ENCODE measurements at places on chromosomes 7 and 10.

DNA sequence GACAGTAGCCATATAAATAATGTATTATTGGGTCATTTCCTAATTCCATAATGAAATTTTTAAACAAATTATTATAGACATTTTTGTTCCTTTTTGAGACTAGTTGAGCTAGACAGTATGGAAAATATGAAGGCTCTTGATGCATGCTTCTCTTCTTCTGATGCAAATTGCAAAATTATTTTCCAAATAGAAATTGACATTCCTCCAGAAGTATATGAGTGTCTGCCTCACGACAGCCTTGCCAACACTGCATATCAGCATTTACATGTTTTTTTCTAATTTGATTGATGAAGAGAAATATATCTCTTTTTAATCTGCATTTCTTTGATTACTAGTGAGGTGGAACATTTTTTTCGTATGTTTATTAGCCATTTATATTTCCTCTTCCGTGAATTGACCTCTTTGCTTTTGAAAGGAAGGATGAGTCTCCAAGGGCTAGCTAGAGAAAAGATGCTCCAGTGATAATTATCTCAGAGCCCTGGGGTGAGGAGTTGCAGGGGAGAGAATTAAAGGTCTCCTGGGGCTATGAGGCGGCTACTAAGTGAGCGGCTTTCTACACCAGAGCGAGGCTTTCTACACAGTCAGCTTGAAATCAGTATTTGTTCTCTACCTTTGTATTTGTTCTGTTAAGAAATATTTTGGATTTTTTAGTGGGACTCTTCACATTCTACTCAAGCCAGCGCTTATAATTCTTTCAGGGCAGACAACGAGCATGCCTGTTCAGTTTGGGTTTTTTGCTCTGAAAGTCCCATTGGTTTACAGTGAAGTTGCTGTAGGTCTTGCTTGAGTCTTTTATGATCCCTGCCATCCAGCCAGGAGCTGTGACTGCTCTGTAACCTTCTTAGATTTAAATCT, 712.2 kb upstream of the GALNT17 start:
- no peak for DNase-seq

- peak; percentile 11 for DNase-seq
Observed at GRCh38 chr7:128863433-128863989, 855 bp downstream of the ATP6V1F start.

DNA sequence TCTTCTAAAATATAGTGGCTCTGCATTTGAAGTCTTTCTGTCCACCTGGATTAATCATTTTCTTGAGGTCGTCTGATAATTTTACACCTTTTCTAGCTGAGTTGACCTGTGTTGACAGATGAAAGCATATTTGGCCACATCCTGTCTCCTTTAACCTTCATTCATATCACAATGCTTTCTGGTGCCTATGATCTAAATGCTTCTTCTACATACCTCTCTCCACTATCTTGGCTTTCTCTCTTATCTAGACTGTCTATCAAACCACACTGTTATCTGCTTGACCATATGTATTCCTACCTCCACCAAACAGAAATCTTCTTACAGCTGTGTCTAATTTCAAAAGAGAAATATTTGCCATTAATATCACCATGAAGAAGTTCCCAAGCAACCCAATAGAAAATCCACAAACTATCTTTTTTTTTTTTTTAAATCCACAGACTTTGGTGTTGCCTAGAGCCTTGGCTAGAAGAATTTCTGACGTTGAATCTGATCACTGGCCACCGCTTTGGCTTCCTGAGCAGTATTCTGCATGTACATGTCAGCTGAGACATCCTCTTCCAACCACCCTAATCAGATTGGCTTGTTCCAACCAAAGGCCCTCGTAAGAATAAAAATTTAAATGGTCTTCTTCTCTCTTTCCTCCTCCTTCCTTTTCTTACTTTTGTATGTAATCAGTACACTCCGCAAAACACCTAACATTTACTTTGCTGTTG, 66.3 kb upstream of the SP4 start:
- no peak for DNase-seq

DNA sequence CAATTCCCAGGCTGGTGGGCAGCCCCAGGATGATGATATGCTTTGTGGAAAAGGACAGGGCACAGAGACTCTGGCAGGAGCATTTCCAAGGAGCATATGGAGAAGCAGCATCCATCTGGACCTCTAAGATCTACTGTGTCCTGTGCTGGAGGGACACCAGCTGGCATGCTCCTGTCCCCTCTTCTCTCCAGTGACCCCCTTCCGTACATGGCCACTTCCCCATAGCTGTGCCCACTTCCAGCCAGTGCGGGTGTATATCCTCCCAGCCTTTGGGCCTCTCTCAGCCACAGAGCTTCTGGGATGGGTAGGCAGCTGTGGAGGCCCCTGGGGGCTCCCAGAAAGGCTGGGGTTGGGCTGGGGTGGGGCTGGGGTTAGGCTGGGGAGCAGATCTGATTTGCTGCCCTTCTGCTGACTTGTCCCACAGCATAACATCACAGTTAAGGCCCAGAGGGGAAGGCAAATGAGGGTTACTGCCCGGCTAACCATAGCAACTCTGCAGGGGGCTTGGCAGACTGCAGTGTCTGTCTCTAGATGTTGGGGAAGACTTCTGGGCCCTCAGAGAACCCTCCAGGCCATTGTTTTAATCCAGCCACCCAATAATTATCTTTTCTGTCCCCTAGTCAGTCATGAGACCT, 6.3 kb downstream of the NPFFR1 start:
- no peak for DNase-seq

GRCh38 chr7:101303102-101303701, 18.4 kb downstream of the IFT22 start:
- DNase-seq = no peak
